ENCODE measurements at places on chromosomes 5 and 9. TPM values are rescaled to one million over a fixed set of nuclear protein-coding genes. Genes with fewer than 3 reads are reported as not detected.

REEP2 gene
- total RNA-seq: 30.4 TPM

CYLC2 gene
- total RNA-seq: not detected

DIRAS2 gene
- total RNA-seq: not detected

FAXDC2 gene
- 27.6 TPM for total RNA-seq

DNA sequence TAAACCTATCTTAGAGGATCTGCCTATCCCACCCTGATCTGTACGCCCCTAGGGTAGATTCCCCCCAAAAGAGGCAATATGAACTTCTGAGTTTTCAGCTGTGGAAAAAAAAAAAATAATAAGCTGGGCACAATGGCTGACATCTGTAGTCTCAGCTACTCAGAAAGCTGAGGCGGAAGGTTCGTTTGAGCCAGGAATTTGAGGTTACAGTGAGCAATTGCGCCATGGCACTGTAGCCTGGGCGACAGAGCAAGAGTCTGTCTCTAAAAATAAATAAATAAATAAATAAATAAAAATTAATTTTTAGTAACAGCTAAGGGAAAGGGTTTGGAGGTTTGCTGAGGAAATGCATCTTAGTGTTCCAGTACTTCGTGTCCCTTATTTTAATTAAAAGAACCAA lies 21.1 kb upstream of the SLC28A3 start:
- DNase-seq: no peak

GRCh38 chr5:35161652-35162273 lies 68.5 kb downstream of the PRLR start:
- no peak for DNase-seq

GRCh38 chr5:149793256-149793550 lies 63.1 kb downstream of the PPARGC1B start:
- DNase-seq: no peak

DNA sequence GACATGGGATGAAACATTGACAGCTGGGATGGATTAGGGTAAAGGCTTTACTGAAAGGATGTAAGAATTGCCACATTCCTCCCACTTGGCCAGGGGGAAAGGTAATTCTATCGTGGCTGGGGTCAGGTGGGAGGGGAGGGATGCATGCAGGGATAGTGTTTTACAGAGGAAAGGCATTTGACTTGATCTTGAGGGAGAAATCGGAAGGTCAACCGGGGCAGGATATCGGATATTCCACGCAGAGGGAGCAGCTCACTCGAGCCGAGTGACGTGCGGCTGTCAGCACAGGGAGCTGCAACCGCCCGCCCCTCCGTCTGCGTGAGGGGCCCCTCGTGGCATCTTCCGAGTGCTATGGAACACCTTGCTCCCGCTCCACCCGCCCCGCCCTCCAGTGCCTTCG lies 63.4 kb upstream of the ADAMTS2 start:
- no peak for DNase-seq

DNA sequence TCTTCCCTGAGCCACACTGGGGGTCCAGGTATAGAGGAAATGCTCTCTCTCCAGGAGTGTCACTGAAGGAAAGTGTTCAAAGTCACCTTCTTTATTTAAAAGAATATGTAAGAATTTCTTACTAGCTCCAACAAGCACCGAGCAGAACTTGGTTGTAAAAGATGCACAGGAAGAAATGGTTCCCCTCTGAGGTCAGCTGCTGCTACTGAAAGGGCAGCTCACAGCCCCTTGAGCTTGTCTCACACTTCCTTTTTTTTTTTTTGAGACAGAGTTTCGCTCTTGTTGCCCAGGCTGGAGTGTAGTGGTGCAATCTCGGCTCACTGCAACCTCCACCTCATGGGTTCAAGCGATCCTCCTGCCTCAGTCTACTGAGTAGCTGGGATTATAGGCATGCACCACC lies 77.2 kb downstream of the PRRT1B start:
- DNase-seq: no peak

DNA sequence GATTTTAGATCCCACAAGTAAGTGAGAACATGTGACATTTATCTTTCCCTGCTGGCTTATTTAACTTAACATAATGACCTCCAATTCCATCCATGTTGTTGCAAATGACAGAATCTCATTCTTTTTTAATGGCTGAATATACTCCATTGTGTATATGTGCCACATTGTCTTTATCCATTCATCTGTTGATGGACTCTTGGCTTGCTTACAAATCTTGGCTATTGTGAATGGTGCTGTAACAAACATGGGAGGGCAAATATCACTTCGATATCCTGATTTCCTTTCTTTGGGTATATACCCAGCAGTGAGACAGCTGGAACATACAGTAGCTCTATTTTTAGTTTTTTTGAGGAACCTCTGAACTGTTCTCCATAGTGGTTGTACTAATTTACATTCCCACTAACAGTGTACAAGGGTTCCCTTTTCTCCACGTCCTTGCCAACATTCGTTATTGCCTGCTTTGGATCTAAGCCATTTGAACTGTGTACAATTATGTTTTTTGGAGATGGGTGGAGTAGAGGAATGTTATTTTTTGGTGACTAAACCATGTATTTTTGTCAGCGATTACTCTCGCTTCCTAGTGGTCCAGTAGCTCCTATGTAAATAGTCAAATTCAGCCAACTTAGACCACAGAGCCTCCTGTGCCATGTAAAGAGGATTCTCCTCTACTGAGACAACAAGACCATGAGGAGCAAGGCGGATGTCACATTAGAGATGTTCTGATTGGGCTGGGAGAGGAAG lies 60.6 kb downstream of the TNFSF15 start:
- no peak for DNase-seq

DNA sequence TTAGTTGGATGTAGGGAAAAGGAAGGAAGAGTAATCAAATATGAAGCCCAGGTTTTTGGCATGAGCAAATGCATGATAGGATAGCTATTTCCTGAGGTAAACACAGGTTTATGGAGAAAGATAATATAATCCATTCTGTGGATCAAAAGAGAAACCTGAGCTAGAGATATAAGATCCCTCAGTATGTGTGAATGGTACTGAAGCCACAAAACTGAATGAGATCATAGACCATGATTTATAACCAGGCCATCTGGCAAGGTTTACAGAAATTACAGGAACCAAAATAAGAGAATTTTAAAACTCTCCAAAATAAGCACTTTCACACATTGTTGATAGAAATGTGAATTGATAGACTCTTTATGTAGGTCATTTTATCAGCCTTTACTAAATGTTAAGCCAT lies 28.7 kb upstream of the ECM2 start:
- no peak for DNase-seq

DNA sequence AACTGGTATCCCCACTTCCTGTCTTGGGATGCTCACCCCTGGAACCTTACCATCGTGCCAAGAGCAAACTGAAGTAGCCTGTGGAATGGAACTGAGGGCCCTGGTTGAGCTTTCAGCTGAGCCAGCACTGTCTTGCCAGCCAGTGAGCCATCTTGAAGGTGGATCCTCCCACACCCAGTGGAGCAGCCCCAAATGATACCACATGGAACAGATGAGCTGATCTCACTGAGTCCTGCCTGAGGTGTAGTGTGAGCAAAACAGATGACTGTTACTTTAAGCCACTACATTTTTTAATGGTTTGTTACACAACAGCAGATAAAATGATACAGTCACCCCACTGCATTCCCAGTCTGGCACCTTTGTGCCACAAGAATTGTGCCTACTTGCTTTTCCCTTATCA lies 2.2 kb upstream of the PCYOX1L start:
- no peak for DNase-seq

DNA sequence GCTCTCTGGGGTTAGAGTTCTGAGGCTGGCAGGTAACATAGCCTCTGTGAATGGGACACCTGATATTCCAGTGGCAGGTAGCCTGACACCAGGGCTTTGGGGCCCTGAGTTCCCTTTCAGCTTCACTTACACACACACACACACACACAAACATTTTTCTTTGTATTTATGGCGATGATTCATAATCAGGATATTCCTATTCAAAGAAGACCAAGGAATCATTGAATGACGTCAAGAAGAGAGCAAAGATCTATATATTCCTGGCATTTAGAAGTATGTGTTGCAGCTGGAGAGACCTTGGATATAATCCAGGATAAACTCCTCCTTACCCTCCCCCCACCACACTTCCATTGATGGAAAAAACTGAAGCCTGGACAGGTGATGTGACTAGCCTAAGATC lies 7.9 kb upstream of the ENTREP1 start:
- DNase-seq: no peak

All from right cardiac atrium (tissue), 5 donors.